NCI-H187 (cell line): ENCODE measurements at places on chromosomes 6 and 20.
A peak's percentile ranks its signal among the peaks of the same experiment; 100 is the strongest.

DNA sequence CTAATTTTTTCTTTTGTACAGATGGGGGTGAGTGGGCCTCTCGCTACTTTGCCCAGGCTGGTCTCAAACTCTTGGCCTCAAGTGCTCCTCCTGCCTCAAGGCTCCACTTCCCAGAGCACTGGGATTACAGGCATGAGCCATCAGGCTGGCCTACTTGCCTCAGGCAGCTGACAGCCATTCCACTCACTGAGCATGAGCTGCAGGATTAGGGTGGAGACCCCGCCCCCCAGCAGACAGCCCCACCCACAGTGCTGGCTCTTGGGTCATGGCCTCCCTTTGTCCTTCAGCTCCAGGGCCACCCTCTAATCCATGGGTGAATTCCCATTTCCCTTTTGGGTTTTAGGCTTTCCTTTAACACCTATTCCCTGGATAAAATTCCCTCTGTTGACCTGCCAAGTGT lies 82.1 kb downstream of the BFSP1 start:
- no peak for DNase-seq

DNA sequence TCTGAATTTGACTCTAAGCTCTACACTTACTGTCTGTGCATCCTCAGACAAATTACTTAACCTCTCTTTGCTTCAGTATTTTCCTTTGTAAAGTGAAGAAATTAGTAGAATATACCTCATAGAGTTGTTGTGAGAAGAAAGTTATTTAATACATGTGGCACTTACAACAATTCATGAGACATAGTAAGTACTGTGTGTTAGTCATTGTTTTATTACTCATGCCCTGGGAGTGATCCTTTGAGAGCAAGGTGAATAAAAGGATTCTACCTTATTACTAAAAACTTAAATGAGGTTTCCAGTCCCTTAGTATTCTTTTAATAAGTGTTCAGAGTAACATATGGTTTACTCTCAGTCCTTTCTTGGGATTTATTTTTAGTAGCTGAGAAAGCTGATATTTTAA lies 233.6 kb upstream of the MAP3K7 start:
- DNase-seq = no peak

DNA sequence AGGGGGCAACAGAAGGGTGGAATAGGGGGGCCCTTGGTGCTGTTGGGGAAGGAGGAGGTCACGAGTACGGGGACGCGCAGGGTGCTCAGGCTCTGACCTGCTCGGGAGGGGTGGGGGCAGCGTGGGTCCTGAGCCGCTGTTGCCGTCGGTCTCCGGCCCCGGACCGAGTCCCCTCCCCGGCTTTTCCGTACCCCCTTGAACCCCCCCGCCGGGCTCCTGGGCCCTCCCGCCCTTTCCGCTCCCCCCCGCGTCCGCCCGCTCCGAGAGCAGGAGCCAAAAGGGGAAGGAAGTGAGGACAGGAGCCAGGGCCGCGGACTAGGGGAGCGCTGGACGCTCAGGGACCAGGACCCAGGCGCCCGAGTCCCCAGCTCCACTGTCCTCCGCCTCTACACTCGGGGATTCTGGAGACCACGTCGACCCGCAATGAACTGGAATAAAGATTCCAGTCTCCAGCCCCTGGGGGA lies at the start of gene RGL2:
TSS of gene RGL2 (minus strand) at position 170 of the 464 bp plus-strand sequence. CDS start 332 bp downstream, outside the sequence.
- DNase-seq = no peak

- no peak for DNase-seq
Measured at GRCh38 chr20:62824476-62825332, 7.9 kb downstream of the COL9A3 start.

- DNase-seq = no peak
Measured at GRCh38 chr6:55011034-55011433, 163.3 kb upstream of the HCRTR2 start.

- no peak for DNase-seq
Measured at GRCh38 chr6:161104966-161105365, 113.4 kb downstream of the MAP3K4 start.

DNA sequence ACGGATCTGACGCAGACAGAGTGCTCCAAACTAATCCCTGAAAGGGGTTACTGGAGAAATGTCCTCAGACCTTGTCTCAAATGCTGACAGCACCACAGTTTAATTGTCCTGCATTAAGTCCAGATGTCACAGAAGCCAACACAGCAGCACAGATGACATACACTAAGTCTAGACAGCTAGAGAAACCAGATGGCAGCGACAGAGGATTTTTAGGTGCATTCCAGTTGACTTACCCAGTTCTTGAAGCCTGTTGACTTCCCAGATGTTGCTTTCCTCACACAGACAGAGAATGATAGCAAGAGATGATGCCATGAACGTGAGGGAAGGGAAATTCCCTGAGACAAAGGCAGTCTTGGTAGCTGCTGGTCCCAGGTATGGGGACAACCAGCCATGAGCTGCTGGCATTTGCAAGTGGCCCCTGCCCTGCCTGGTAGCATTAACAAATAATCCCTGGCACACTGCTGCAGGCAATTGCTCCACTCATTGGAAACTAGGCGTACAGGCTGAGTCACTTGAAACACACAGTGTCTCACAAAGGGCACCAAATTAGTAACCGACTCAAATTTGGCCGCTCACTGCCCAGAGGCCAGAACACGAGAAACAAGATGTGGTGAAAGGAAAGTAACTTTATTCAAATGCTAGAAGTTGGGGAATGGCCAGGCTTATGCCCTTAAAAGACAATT lies 52.2 kb downstream of the ADGB start:
- no peak for DNase-seq

GRCh38 chr6:73696966-73697655 lies 1.1 kb downstream of the CD109 start:
- no peak for DNase-seq

GRCh38 chr20:59932616-59933295 lies 681 bp downstream of the SYCP2 start:
- no peak for DNase-seq

DNA sequence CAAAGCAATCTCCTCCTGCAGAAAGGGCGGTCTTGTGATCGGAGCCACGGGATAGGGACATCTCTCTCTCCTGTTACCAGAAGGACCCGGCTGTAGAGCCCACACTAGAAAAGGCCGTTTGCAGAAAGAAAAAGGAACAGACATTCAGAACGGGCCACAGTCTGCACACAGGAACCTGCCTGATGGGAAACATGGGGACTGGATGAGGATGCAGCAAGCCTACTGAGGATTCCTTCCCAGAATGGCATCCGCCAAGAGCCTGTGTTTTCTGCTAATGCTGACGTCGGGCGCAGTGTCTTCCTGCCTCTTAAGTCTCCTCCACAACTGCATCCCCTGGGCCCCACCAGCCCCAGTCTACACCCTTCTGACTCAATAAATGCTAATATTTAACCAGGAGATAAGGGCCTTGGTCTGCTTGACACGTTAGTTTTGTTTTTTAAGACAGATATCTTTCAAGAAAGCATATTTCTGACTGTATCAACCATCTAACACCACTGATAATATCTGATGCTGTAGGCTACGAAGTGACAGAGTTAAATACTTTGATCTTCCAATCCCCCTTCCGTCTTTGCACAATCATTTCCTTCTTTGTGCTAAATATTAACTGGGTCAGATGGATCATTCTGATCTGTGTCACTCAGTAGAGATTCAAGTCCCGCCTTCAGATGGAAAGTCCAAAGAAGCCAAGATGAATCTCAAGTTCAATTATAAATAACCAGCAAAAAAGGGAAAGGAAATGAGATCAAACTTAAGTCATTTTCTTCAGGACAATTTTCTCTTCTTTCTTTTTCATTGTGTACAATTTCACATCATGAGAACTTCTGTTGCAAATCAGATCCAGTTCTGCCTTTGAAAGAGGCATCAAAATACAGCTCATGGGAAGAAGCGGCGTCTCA lies 20.7 kb downstream of the FAM50B start:
- DNase-seq = no peak

DNA sequence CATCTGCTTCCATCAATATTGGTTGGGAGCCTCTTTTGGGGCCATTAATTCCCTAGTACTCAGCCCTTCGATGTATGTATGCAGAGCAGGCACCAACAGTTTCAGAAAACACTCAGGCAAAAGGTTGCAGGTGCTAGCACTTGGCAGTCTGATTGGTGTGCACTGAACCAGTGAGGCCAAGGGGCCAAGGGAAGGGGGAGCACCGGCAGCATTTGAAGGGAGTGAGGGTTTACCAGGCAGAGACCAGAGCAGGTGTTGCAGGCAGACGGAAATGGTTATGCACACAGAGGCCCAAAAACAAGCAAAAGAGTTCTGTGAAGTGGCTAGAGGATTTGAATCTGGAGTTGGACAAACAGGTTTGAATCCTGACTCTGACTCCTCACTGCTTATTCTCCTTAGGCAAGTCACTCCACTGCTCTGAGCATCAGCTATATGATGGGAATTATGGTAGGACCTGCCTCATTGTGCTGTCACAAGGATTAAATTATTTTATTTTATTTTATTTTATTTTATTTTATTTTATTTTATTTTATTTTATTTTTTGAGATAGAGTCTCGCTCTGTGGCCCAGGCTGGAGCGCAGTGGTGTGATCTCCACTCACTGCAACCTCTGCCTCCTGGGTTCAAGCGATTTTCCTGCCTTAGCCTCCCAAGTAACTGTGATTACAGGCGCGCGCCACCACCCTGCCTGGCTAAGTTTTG lies 58.1 kb upstream of the SHLD1 start:
- peak; percentile 78 for DNase-seq

GRCh38 chr6:127290391-127291265 lies 24.0 kb downstream of the RNF146 start:
- DNase-seq = no peak

GRCh38 chr6:26271668-26272024 lies 93.4 kb upstream of the BTN3A2 start:
- DNase-seq = no peak

DNA sequence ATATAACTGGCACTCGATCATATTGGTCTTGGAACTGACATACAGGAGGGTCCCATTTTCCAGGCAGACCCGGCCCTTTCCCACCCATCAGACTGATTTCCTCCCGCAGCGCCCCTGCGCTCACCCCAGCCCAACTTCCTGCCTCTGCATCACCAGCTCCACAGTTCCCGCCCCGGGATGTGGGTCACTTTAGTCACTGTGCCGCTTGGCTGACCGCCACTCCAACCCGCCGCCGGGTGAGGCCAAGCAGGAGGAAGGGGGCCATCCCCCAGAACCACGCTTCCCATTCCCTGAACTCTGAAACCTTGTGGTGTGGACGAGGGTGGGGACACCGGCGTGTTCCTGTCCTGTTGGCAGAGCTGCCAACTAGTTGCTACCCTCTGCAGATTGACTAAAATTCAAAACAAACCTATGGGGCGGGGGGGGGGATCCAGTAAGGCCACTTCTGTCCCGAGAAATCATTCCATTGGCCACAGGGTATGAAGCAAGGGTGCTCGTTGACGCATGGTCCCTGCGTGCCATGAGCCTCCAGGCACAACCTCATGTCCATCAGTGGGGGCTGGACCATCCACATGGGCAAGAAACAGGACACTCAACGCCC lies 12.3 kb downstream of the TGM2 start:
- DNase-seq = no peak

DNA sequence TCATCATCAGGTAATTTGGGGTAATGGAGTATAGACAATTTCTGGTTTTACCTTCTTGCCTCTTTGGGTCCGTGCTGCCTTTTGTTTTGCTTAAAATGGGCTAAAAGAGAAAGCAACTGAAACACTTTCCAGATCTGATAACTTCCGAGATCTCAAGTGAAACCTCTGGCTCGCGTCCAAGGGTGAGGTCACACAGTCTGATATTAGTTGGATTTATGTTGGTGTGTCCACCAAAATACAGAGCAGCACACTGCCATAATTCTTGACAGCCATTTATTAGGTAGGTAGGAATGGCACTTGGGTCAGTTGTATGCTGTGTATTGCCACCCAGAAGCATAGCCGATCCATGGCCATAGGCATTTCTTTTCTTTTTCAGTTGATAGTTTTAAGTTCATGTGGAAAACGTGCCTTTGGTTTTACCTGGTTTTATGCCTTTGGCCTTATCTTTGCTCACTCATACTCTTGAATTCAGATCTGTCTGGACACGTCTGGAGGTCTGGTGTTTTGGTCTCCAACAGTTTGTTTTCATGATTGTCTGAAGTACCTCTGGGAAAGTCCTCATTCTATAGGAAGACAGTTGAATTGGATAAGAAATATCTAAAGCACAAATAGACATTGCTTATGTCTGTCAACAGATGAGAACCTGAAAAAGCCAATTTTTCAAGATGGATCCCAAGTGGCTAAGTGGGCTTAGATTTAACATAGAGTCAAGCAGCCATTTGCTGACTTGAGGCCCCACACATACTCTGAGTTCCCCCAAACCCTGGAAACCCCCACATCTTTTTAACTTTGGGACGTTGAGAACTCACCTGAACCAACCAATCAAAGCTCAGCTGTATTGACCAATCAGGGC lies 320.8 kb downstream of the SOX4 start:
- no peak for DNase-seq
